ENCODE measurements at places on chromosomes 1 and 21. TPM values are rescaled to one million over a fixed set of nuclear protein-coding genes. Genes with fewer than 3 reads are reported as not detected.

- no peak for DNase-seq
Observed at GRCh38 chr21:42352441-42353095, 1.8 kb upstream of the TFF2 start.

DNA sequence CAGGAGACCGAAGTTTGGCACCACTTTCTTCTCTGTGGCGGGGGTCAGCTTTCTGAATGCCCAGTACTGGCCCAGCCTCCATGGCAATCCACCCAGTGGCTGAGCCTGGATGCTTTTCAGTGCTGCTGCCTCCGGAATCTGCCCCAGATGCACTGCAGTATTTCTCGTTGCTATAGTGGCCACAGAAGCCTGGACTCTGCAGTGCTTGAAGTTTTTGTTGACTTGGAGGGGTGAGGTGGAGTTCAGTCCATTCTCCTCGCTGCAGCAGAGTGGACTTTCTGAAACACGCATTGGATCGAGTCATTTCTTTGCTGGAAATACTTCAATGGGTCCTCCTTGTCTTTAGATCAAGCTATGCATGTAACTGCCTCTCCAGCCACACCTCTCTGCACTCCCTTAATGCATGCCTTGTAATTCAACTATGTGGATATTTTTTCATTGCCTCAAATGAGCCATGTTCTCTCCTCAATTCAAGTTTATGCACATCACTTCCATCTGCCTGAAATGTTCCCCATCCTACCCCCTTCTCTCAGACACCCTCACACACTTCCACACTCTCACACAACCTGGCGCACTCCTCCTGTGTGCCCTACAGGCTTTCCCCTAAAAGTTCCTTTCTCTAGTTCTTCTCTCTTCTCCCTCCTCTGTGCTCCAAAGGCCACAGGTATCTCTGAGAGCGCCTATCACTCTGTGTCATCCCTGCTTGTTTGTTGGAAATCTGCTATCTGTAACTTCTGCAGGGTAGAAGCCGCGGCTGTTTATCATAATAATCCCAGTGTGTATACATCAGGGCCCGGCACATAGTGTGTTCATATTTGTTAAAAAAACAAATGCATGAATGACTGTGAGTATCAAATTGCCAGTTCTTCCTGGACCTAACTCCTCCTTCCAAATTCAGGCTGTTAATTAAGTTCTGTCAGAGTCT lies 16.5 kb downstream of the ADAM30 start:
- no peak for DNase-seq

The OPRD1 gene
- not detected for polyA plus RNA-seq

DNA sequence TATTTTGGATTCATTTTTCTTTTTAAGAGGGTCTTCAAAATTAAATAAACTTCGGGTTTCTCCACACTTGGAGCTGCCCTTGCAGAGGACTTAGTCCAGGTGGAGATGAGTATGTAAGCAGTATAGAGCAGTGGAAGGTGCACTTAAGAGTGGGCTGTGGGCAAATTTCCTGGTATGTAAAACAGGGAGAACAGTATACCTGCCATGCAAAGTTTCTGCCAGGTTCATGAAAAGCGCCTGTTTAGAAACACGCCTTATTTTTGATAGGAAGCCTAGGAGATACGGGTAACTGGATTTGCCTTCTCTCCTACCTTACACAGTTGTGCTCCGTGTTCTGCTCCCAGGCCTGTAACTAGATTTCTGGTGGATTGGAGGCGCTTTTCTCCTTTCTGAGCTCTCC lies 1.2 kb downstream of the KDM4A start:
- no peak for DNase-seq

- no peak for DNase-seq
Observed at GRCh38 chr1:152111515-152111968, 3.7 kb downstream of the TCHH start.

The OXCT2 gene
- polyA plus RNA-seq: 3.3 TPM

DNA sequence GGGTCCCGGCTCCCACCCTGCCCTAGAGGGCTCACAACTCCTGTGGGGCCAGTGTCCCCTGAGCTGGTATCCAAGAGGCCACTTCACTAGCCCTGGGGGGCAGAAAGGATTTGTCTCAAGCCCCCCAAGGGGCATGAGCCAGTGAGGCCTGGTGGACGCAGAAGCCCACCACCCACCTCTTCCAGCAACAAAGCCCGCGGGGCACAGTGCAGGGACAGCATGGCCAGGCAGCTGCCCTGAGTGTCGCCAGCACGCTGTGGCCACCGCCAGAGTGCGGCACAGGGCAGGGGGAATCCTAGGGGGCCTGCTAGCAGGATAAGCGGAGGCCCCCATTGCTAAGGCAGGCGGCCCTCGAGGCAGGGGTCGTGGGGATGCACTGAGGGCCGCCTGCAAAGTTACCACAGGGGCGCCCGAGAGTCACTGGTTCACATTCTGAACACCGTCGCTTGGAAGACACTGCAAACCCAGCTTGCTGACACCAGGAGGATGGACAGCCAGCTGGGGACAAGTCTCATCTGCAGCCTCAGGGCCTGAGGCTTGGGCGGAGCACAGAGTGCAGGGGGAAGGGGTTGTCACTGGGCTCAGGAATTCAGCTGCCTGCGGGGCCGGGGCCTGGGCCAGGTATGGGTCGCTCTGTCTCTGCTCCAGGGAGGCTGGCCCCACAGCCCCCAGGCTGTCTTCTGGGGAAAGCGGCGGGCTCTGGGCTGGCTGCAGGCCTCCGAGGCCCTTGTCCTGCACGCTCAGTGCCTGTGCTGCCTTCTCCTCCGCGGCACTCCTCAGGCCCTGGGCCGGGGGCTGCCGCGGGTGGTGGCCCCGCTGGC lies 26.8 kb downstream of the SLC19A1 start:
- no peak for DNase-seq

The GRHL3 gene
- not detected for polyA plus RNA-seq

DNA sequence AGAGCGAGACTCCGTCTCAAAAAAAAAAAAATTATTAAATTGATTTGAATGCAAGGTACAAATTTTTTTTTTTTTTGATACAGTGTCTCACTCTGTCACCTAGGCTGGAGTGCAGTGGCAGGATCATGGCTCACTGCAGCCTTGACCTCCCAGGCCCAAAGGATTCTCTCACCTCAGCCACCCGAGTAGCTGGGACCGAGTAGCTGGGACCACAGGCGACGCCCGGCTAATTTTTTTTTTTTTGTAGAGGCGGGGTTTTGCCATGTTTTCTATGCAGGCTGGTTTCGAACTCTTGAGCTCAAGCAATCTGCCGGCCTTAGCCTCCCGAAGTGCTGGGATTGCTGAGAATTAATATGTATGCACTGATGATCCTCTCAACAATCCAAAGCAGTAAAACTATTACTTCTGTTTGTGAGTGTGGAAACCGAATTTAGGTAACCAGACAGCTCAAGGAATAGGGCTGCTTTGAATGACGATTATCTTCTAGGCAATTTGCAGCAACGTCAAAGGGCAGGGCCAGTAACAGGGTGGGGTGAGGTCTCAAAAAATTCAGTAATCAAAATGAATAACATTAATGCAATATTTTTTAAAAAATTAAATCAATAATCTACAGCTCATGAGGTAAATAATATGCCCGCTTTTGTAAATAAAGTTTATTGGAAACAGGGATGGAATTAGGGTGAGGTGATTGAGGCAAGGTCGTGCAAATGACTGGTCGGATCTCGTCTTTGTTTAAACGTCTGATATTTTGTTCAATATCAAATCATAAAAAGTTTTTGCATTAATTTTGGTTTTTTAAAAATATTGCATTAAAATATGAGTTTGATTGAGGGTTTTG lies 1.2 kb downstream of the CLSPN start:
- DNase-seq: no peak

The RAB3B gene
- polyA plus RNA-seq: not detected

The PTPN7 gene
- 0.32 TPM for polyA plus RNA-seq

DNA sequence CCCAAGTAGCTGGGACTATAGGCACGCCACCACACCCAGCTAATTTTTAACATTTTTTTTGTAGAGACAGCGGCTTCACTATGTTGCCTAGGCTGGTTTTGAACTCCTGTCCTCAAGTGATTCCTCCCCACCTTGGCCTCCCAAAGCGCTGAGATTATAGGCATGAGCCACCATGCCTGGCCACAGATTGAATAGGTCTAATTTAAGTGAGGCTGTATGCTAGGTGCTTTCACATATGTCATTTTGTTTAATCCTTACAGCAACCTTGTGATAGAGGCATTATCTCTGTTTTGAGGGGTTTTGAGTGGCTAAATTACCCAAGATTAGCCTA lies 7.2 kb downstream of the INTS3 start:
- no peak for DNase-seq

GRCh38 chr1:172154551-172154950 lies 265.9 kb upstream of the C1orf105 start:
- DNase-seq: no peak

- no peak for DNase-seq
Observed at GRCh38 chr1:111513410-111514020, 10.1 kb upstream of the ADORA3 start.

The PLOD1 gene
- polyA plus RNA-seq: 102 TPM

GRCh38 chr1:39328586-39329121 lies 124.2 kb downstream of the MACF1 start:
- no peak for DNase-seq

The CDA gene
- polyA plus RNA-seq: 10.3 TPM

DNA sequence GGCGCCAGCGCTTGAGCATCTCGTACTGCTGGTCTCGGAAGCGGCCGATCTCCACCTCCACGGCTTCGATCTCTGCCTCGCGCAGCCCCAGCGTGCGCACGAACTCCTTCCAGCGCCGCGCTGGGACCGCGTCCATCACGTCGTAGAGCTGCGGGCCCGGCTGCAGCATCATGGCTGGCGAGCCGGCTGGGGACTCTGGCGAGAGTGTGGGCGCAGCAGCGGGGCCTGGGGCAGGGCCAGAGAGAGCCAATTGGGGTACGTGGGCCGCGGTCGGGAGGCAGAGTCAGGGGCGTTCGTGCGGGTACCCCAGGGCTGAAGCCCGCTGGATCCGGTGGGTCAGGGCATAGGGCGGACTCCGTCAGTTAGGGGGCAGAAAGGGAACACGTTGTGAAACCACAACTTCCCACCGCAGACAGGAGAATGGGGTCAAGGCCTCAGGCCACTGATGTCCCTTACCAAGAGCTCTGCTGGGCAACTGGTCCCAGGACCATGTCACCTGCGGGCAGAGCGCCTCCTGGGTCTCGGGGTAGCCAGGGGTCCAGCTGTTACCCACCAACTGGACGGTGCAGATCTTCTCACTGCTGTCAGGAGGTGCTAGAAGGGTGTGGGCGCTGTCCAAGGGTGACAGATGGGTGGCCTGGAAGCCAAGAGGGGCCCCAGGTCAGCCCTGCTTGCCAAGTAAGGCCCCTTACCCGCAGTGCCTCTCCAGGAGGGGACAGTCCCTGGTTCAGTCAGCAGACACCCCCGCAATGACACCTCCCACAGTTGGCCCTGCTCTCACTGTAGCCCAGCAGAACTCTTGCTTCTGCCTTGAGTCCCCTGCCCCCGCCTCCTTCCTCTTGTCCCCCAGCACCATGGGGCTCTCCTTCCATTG lies 4.2 kb downstream of the TNFRSF25 start:
- DNase-seq: no peak

GRCh38 chr1:184889902-184890301 lies 84.4 kb downstream of the NIBAN1 start:
- DNase-seq: no peak

The TMIGD3 gene
- polyA plus RNA-seq: 1.4 TPM

GRCh38 chr1:187042538-187042937 lies 213.8 kb downstream of the PLA2G4A start:
- no peak for DNase-seq

The SPRR1A gene
- polyA plus RNA-seq: not detected

DNA sequence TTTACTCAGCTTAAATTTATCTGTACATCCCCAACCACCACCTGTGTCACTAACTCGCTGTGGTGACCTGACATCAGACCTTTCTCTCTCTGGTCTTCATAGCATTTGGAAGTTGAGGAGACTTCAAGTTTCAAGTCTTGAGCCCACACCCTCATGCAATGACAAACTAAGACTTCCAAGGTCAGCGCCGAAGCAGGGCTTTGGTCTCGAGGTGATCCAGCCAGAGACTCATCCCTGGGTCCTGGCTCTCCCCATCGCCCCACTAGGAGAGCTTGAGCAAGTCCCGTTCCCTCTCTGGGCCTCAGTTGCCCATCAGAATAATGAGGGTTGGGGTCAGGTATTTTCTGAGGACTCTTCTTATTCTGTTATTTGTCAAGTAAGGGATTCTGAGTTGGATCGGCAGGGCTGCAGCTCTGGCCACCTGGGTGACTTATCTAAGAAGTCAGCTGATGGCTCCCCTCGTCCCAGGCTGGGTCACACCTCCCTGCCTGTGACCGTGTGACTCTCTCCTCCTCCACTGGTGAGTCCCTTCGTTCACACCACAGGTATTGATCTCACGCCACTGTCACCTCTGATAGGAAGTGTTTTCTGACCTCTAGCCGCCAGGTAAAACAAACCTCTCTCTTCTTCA lies 143.7 kb upstream of the RUNX3 start:
- DNase-seq: no peak

The OR2T29 gene
- not detected for polyA plus RNA-seq

GRCh38 chr1:55690366-55690765 lies 475.2 kb upstream of the USP24 start:
- no peak for DNase-seq

Measured in heart right ventricle (tissue), 16 donors.